ENCODE measurements at places on chromosomes 7 and 10.

DNA sequence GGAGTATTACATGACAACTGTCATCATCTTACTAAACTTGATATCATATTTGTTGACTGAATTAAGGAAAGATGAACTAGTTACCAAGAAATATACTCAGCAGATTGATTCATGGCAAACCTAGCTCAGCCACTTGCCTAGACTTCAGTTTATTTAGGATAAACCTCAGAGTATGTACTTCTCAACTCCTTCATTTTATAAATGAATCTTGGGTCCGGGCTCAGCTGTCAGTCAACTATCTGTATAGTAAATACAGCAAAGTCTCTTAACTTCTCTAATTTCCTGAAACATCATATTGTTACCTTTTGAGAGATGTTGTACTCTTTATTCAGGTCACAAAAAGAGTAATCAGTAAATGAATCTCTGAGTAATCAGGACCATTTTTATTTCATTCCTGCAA is 211.0 kb upstream of the KLF14 start:
- DNase-seq: no peak

DNA sequence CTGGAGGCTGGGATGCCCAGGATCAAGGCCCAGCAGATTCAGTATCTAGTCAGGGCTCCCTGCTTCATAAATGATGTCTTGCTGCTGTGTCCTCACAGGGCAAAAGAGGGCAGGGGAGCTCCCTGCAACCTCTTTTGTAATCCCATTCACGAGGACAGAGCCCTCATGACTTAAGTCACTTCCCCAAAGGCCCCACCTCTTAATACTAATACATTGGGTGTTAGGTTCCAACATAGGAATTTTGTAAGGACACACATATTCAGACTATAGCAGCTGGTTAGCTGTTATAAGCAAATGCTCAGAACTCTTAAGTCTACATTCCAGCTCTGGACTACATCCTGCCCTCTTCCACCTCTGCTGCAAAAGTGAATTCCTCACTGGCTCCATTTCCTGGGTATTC is 63.0 kb downstream of the VOPP1 start:
- no peak for DNase-seq

DNA sequence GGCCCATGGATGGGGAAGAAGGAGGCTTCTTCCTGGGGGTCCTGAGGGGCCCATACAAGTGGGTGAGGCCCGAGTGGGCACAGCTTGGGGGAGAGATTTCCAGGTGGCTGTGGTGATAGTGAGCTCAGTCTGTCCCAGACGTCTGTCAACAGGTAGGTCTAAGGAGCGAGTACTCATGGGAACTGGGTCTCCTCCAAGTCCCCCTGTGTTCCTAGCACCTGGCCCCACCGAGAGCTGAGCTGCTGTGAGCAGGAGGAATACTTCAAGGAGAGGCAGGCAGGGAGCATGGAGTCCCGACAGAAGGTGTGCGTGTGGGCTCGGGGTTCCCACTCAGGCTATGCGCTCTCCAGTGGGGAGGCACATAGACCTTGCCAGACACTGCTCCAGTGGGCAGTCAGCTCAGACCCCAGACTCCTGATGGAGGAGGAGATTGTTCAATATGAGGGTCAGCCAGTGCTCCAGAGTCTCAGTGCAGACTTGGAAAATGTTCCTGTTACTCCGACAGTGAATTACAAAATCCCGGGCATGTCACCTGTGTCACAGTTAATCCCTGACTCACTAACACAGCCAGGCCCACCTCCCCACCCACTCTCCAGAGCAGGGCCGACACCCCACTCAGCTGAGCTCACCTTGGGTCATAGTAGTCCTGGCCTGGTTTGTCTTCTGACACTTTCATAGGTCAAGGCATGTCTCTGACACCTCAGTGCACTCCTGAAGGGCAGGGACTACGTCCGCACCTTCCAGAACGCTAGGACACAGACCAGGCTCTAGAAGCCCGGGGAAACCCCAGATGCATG is 28.2 kb upstream of the C10orf53 start:
- no peak for DNase-seq

DNA sequence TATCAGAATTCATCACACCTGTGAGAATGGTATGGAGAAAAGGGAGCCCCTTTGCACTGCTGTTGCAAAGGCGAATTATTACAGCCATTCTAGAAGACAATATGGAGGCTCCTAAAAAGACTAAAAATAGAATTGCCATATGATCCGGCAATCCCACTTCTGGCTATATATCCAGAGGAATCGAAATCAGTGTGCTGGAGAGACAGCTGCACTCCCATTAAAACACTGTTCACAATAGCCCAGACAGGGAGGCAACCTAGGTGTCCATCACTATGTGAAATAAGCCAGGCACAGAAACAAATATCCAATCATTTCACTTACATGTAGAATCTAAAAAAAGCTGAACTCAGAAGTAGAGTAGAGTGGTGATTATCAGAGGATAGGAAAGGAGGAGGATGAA is 26.0 kb upstream of the GJD4 start:
- no peak for DNase-seq

- DNase-seq: no peak
Measured at GRCh38 chr7:107811934-107812333, 8.9 kb upstream of the SLC26A3 start.

- no peak for DNase-seq
Measured at GRCh38 chr7:101628522-101628921, 574 bp downstream of the MYL10 start.

DNA sequence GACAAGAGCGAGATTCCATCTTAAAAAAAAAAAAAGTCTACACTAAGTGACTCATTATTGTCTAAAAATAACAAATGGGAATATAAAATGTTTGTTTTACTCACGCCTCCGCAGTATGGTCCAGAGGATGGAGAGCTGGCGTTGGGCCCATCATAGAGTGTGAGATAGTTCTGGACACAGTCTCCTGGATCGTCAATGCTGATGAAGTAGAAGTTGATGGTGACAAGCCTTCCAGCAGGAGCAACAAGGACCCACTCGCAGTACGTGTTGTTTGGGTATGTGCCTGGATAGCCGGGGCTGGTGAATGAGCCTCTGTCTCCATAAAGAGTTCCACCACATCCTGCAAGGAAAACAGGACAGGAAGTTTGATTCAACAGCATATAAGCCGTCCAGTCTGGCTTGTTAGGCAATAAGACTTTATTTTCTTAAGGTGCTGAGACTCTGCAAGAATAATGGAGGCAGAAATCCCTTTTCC is 11.5 kb upstream of the RSU1 start:
- no peak for DNase-seq

GRCh38 chr10:129933456-129934092 is 30.5 kb downstream of the EBF3 start:
- DNase-seq: no peak

GRCh38 chr10:95392681-95393164 is 101.9 kb upstream of the PDLIM1 start:
- DNase-seq: no peak

Measured in HCT116 (cell line).